Lung (tissue), 17 donors: ENCODE measurements at places on chromosomes 1 and 21. TPM values are rescaled to one million over a fixed set of nuclear protein-coding genes. Genes with fewer than 3 reads are reported as not detected.

Gene KCNE2
- not detected for total RNA-seq

Gene GSTM2
- total RNA-seq = 27.6 TPM

DNA sequence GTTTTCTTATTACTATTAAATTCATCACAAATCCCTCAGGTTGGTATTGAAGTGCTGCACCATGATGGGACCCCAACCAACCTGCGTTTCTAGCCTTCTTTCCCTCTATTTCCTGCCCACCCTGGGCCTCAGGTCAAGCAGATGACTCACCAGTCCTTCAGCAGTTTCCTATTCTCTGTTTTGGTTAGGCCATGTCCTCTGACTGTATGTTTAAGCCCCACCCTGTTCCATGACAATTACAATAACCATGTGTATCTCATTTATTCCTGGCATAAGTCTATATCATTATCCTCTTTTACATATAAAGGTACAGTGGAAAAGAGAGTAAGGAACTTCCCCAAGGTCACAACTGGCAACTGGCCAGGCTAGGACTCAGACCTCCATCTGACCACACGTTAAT lies 5.3 kb upstream of the FAM78B start:
- DNase-seq = no peak

GRCh38 chr1:216847397-216848036 lies 124.3 kb upstream of the ESRRG start:
- no peak for DNase-seq

DNA sequence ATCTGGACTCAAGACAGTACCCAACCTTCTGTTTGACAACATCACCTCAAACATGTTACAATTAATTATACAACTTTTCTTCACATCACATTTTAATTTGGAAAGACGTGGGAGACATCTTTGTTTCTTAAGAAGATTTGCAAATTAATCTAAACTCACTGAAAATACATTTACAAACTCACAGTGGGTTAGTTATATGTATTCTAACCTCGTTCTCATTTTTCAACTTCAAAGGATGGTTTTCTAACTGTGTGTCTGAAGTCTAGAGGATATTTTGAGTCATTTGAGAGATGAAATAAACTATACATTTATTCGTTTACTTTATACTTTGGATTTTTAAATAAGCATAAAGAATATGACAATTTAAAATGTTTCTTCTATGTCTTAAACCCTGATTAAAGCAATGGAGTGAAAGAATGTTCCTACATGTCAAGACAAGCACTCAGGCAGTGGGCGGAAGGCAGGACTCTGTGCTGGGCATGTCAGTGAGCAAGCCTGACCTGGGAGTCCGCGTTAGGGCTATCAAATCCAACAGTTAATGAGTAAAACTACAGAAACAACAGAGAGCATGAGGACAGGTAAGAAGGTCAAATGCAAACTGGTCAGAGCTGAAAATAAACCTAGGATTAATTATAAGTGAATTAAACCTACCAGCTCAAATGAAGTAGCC lies 76.5 kb upstream of the CTTNBP2NL start:
- no peak for DNase-seq

DNA sequence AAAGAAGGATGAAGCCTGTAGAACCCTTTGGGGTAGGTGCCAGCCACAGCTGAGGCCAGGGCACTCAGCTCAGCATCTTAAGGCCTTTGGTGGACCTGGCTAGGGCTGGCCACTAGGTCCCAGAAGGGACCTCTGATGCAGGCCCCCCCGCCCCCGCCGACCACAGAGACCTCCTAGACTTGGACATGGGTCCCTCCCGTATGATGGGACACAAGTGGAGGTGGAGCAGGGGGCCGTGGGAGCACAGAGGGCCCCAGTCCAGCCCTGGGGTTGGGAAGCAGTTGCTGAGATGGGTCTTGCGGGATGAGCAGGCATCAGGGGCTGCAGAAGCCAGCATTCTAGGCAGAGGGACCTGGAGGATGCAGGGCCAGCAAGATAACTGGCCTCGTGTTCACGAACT lies 3.2 kb downstream of the B4GALT2 start:
- no peak for DNase-seq

- DNase-seq = no peak
These were observed 296.1 kb upstream of the SPAG17 start for GRCh38 chr1:118481126-118481525.

- no peak for DNase-seq
These were observed 41.3 kb upstream of the UBE2U start for GRCh38 chr1:64162151-64162550.

Gene NPHS2
- not detected for total RNA-seq

DNA sequence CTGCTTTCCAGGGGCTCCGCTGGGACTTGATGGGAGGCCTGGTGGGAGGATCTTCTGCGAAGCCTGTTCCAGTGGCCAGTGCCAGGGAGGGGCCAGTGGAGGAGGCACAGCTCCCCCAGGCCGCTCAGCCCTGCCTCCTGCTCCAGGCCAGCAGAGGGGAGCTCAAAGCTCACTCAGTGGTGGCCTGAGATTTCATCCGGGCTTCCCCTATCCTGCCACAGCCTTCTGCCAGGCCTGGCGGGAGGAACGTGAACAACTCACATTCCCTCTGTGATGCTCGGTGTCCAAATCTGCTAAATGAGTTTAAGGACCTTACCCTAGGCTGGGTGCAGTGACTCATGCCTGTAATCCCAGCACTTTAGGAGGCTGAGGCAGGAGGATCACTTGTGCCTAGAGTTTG lies 3.3 kb downstream of the CLCNKB start:
- DNase-seq = no peak

DNA sequence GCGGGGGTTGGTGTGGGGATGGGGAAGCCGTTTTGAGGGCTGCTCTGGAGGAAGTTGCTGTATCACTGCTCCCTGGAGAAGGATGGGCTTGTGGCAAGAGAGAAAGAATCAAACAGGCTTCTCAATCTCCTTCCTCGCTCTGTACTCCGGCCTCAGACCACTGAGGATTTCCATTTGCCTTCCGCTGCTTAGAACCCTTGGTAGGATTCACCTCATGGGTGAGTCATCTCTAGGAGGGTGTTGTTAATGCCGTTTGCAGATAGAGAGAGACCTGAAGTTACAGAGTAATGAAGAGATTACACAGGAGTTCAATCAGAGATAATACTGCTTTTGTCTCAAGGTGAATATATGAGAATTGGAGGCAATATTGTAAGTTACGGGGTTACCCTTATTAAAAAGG lies 15.3 kb downstream of the SLC35F3 start:
- DNase-seq = no peak

- DNase-seq = no peak
These were observed 37.9 kb downstream of the CDK18 start for GRCh38 chr1:205542367-205542766.

- DNase-seq = no peak
These were observed 39.3 kb upstream of the COL6A2 start for GRCh38 chr21:46058431-46059145.

- DNase-seq = no peak
These were observed 74.4 kb downstream of the HMCN1 start for GRCh38 chr1:185808631-185809030.

DNA sequence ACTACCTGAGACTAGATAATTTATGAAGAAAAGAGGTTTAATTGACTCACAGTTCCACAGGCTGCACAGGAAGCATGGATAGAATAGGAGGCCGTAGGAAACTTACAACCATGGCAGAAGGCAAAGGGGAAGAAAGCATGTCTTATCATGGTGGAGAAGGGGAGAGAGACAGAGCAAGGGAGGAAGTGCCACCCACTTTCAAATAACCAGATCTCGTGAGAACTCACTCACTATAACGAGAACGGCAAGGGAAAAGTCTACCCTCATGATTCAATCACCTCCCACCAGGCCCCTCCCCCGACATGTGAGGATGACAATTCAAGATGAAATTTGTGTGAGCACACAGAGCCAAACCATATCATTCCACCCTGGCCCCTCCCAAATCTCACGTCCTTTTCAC lies 4.7 kb upstream of the C21orf91 start:
- no peak for DNase-seq

Gene SLC35F3
- total RNA-seq = 1.4 TPM

Gene ANKRD65
- total RNA-seq = 30.2 TPM

DNA sequence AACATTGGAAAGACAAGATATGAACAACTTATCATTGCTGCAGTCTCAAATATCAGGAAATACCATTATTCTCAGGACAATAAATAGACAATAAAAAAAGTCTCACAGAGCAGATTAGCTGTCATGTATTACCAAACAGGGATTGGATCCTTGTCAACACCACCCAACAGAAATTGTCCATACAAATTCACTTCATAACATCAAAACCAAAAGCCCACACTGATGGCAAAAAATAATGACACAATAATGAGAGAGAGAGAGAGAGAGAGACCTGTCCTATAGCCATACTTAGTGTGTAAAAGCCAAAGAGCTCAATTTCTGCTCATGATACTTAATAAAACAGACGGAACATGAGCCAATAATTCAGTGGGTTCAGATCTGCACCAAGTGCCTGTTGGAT lies 96.5 kb downstream of the PPIAL4G start:
- no peak for DNase-seq

GRCh38 chr1:113903501-113904292 lies 902 bp downstream of the AP4B1 start:
- DNase-seq = no peak

Gene HAO2
- not detected for total RNA-seq

Gene DMBX1
- not detected for total RNA-seq

- DNase-seq = no peak
These were observed 13.9 kb upstream of the C1orf141 start for GRCh38 chr1:67148516-67149178.
